ENCODE measurements at places on chromosomes 2 and 18.
A peak's percentile ranks its signal among the peaks of the same experiment; 100 is the strongest.

- no peak for DNase-seq
These were observed 2.3 kb upstream of the ARHGAP25 start for GRCh38 chr2:68732036-68732932.

DNA sequence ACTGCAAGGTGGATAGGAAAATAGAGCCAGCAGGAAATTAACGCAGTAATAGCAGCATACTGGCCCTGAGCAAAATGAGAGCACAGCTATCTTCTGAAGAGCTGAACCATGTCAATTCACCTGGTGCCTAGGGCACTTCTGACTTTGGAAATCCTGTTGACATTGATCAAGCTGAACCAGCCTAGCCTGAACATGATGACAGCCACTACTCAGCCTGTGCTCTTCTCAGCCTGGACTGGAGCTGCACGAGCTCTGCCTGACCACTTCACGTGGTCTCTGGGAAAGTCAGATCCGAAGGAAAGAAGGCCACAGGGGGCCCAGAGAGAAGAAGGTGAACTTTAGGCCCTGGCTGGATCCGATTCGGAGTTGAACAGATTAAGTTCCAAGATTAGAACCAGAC is 421.9 kb downstream of the LPIN1 start:
- DNase-seq: no peak

DNA sequence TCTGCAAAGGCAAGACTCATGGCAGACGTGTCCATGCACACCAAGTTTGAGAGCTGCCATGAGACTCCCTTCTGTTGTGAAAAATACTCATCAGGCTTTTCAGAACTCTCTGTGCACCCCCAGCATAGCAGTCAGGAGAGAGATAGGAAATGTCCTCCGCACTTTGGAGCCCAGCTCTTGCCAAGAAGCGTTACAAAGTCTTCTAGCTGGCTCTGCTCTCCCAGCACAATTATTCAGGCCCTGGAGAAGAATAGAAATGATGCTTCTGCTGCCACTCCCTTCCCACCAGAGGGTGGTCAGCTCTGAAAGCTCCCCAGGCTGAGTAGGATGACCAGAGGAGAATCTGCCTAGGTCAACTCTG is 594.4 kb upstream of the ID2 start:
- DNase-seq: peak; percentile 50

GRCh38 chr2:85702172-85702571 is 8.0 kb downstream of the GNLY start:
- no peak for DNase-seq

All from T1000 (cell line).